ENCODE measurements at places on chromosomes 3 and 15.

- no peak for DNase-seq
- no peak overlapping the region for H3K4me3 ChIP-seq
- H3K27ac ChIP-seq, result no peak overlapping the region
Observed at GRCh38 chr3:41102053-41102556, 97.2 kb upstream of the CTNNB1 start.

GRCh38 chr3:54188176-54188791, 65.9 kb downstream of the CACNA2D3 start:
- DNase-seq, result peak; percentile 54
- H3K36me3 ChIP-seq, result no peaks in the 10 kb centered on the region
- no peaks in the 10 kb centered on the region for H3K4me1 ChIP-seq
- H3K4me3 ChIP-seq, result no peak overlapping the region

- 0 out of 2 replicates have a peak, but pooled peaks cover under 1% of the 10 kb centered on the region for H3K36me3 ChIP-seq
- H3K4me1 ChIP-seq, result no peaks in the 10 kb centered on the region
- no peaks in the 10 kb centered on the region for H3K27me3 ChIP-seq
Observed at GRCh38 chr3:16302082-16302631, 37.1 kb downstream of the OXNAD1 start.

DNA sequence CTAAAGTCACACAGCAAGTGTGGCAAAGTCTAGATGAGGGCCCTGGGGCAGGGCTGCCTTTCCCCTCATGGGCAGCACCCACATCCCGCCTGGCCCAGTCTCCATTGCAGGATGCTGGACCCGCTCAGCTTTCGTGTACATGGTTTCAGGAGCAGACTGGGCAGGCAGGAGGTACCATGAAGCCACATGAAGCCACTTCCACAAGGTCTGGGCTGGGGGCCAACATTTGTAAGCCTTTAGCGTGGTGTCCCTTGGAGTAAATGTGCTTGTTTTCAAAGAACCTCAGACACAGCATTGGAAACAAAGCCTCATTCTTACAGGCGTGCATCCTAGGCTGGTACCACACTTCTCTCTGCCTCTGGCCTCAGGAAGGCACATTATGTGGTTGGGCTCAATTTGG, 34.5 kb downstream of the UMPS start:
- peaks cover 40% of the 10 kb centered on the region for H3K36me3 ChIP-seq
- H3K27me3 ChIP-seq, result no peaks in the 10 kb centered on the region
- DNase-seq, result no peak
- no peak overlapping the region for H3K27ac ChIP-seq
- peaks cover 14% of the 10 kb centered on the region for H3K4me1 ChIP-seq
- no peak overlapping the region for H3K4me3 ChIP-seq

- H3K4me1 ChIP-seq, result peaks cover 10% of the 10 kb centered on the region
- no peaks in the 10 kb centered on the region for H3K36me3 ChIP-seq
- peak; percentile 54 for DNase-seq
- 0 out of 2 replicates have a peak overlapping the region, but pooled peaks have one; percentile 1 for H3K27ac ChIP-seq
Observed at GRCh38 chr15:63763476-63764123, 70.1 kb downstream of the HERC1 start.

DNA sequence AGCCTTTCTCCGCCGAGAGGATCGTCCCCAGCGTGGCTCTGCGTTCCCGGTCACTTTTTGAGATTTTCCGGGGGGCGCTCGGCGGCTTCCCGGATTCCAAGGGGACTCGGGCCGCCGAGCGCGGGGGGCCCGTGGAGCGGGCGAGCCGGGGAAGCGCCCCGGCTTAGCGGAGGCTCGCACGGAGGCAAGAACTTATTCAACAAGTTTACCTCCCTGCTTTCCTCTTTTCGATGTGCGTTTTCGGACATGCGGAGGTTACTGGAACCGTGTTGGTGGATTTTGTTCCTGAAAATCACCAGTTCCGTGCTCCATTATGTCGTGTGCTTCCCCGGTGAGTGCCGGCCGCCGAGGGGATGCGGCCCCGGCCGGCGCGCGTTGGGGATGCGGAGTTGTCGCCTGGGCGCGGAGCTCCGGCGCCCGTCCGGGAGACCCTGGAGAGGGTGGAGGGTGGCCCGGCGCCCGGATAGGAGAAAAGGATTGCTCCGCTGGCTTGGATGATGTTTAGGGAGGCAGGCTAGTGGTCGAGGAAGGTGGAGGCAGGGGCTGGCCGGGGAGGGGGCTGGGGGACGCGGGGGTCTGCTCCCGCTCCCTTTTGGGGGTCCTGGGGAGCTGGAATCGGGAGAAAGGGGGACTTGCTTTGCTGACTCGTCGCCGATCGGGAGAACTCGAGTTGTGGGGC, 810 bp downstream of the PTPRG start:
- peak overlapping the region; percentile 89 for H3K4me3 ChIP-seq
- no peaks in the 10 kb centered on the region for H3K36me3 ChIP-seq
- H3K4me1 ChIP-seq, result peaks cover 18% of the 10 kb centered on the region
- H3K27me3 ChIP-seq, result no peaks in the 10 kb centered on the region
- H3K27ac ChIP-seq, result peak overlapping the region; percentile 71

DNA sequence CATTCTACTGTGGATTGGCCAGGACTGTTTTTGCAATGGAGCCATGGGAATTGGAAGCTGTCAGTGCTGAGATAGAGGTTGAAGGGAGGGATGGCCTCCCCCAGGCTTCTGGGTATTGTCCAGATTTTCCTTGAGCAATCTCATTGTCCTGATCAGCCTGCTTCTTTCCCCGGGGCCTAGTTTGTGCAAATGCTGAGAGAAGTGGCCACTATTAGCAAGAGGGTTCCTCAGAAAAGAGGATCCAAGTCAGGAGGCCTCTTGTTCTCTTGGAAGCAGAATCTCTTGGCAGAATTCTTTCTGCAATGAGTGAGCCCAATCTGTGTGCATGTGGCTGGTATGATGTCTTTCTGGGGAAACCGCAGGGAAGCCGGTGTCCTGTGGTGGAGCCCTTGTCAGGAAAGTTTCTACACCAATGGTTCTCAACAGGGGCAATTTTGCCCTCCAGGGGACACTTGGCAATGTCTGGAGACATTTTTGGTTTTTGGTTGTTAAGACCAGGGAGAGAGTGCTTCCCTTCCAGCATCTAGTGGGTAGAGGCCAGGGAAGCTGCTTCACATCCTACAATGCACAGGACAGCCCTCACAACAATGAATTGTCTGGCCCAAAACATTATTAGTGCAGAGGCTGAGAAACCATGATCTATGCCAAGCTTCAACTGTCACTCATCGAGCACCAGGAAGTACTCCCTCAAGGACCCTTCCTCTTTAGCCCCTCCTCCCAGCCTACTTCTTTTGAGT, 2.0 kb downstream of the LIPC start:
- DNase-seq, result peak; percentile 59
- peaks cover 3% of the 10 kb centered on the region for H3K4me1 ChIP-seq
- no peak overlapping the region for H3K27ac ChIP-seq
- no peaks in the 10 kb centered on the region for H3K27me3 ChIP-seq

- H3K27me3 ChIP-seq, result no peaks in the 10 kb centered on the region
- H3K4me3 ChIP-seq, result no peak overlapping the region
- DNase-seq, result no peak
- H3K36me3 ChIP-seq, result no peaks in the 10 kb centered on the region
- H3K27ac ChIP-seq, result no peak overlapping the region
- H3K4me1 ChIP-seq, result peaks cover 12% of the 10 kb centered on the region
Observed at GRCh38 chr3:46546896-46547440, 19.1 kb downstream of the LRRC2 start.

GRCh38 chr3:45994419-45995235, 997 bp downstream of the FYCO1 start:
- H3K27me3 ChIP-seq, result no peaks in the 10 kb centered on the region
- DNase-seq, result no peak
- no peak overlapping the region for H3K27ac ChIP-seq
- H3K4me3 ChIP-seq, result peak overlapping the region; percentile 88

DNA sequence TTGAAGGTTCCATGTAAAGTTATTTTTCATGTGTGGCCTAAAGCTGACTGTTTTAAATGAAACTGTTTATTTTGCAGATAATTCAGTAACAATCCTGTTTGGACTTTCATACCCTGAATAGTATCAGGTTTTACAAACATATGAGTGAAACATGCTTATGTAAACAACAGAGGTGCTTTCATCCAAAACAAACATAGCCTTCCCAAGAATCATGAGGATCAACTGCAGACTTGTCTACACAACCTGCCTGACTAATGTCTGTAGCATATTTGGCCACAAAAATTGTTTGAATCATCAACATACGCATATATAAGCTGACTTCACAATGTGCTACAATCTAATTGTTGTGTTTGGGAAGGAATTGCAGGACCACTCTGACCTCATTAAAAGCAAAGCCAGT, 190.4 kb downstream of the DIPK2A start:
- no peaks in the 10 kb centered on the region for H3K27me3 ChIP-seq
- peaks cover 5% of the 10 kb centered on the region for H3K4me1 ChIP-seq
- no peak overlapping the region for H3K27ac ChIP-seq

GRCh38 chr3:128322030-128323022, 144.4 kb downstream of the DNAJB8 start:
- H3K27me3 ChIP-seq, result no peaks in the 10 kb centered on the region
- H3K27ac ChIP-seq, result no peak overlapping the region
- DNase-seq, result peak; percentile 47
- H3K4me1 ChIP-seq, result no peaks in the 10 kb centered on the region

DNA sequence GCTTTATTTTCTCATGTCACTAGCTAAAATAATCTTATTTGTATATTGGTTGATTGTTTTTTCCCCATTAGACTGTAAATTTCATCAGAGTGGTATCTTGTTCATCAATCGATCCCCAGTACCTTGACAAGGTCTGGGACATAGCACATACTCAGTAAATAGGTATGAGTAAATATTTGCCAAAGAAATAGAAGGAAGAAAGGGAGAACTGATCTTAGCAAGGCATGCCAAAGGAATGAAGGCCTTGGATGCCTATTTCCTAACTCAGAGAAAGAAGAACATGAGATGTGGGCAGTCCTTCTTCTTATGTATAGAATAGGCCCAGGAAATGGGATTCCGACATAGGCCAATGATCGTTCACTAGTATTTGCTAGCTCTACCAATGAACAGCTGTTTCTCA, 54.7 kb downstream of the ISL2 start:
- DNase-seq, result no peak
- H3K27ac ChIP-seq, result no peak overlapping the region
- no peaks in the 10 kb centered on the region for H3K27me3 ChIP-seq
- peaks cover 3% of the 10 kb centered on the region for H3K4me1 ChIP-seq
- no peaks in the 10 kb centered on the region for H3K36me3 ChIP-seq

GRCh38 chr3:24476871-24477656, 17.6 kb downstream of the THRB start:
- peaks cover 19% of the 10 kb centered on the region for H3K4me1 ChIP-seq
- DNase-seq, result no peak
- H3K27ac ChIP-seq, result no peak overlapping the region
- H3K27me3 ChIP-seq, result no peaks in the 10 kb centered on the region
- no peak overlapping the region for H3K4me3 ChIP-seq
- H3K36me3 ChIP-seq, result no peaks in the 10 kb centered on the region

DNA sequence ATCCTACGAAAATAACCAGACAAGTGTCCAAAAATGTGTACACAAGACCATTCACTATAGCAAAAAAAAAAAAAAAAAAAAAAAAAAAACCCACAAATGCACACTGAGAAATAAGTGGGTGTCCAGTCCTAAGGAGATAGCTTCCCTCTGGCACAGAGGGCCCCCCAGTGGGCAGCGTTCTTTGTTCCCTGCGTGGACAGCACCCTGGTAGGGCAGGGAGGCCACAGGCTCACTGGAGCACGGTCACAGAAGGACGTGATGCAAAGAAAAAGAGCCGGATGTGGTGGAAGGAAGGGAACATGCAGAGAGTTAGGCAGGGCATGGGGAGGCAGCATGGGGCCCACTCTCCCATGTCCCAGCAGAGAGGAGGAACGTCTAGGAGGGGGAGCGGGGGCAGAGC, 210.7 kb upstream of the NSMCE3 start:
- DNase-seq, result no peak
- no peaks in the 10 kb centered on the region for H3K36me3 ChIP-seq
- H3K27me3 ChIP-seq, result no peaks in the 10 kb centered on the region
- no peak overlapping the region for H3K27ac ChIP-seq
- H3K4me3 ChIP-seq, result no peak overlapping the region

DNA sequence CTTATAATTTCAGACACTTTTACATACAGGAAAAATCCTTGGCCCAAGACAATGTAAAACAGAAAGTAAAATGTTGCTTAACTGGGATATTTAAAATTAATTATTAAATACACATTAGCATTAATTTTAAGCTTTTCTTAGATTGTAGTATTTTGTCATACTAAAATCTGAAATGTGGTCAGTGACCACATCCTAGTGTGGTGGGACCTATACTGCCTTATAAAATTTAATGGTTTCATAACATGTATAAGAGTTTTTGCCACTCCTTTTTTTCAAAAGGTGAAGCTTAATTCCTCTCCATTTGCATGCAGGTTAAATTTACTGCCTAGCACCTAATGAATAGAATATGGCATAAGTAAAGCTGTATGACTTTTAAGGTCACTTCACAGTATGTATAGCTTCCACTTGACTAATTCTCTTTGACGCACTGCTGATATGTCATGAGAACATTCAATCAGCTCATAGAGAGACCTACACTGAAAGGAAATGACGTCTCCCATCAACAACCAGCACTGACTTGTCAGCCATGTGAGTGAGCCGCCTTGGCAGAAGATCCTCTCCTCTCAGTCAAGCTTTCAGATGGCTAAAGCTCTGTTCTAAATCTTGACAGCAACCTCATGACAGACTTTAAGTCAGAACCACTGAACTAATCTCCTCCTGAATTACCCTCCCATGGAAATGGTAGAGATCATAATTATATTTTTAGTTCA, 847.8 kb downstream of the SI start:
- no peak overlapping the region for H3K27ac ChIP-seq
- H3K27me3 ChIP-seq, result no peaks in the 10 kb centered on the region
- no peaks in the 10 kb centered on the region for H3K4me1 ChIP-seq

DNA sequence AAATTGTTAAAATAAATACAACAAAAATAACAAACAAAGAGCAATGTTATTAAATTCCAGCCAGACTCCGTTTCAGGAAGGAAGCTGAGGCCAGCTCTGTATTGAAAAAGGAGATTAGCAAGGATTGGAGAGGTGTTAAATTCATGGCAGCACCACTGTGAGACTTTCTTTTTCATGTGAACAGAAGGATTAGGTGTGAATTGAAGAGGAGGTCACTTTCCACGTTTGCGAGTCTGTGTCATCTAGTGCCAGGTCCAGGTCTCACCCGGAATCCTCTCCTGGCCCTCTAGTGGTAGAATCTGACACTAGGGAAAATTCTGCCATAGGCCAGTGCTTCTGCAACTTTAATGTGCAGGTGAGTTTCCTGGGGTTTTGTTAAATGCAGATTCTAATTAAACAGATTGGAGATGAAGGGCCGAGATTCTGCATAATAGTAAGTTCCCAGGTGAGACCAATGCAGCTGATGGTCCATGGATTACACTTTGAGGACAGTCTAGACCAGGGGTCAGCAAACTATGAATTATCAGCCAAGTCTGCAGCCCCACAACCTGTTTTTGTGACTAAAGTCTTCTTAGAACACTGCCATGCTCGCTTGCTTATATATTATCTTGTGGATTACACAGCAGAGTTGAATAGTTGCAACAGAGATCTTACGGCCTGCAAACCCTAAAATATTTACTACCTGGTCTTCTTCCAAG, 9.2 kb upstream of the SLC6A1 start:
- H3K27me3 ChIP-seq, result peaks cover 14% of the 10 kb centered on the region
- peak; percentile 61 for DNase-seq
- H3K27ac ChIP-seq, result no peak overlapping the region
- no peak overlapping the region for H3K4me3 ChIP-seq

GRCh38 chr3:188294823-188295487, 141.0 kb downstream of the LPP start:
- H3K4me3 ChIP-seq, result peak overlapping the region; percentile 48
- peaks cover 61% of the 10 kb centered on the region for H3K4me1 ChIP-seq
- H3K27me3 ChIP-seq, result no peaks in the 10 kb centered on the region

Measured in GM23248 (cell line).